Right renal pelvis (tissue), 4 donors: ENCODE measurements at places on chromosomes 3 and 15.

- DNase-seq: no peak
Measured at GRCh38 chr15:91609231-91609630, 244.3 kb upstream of the SLCO3A1 start.

- DNase-seq: no peak
Measured at GRCh38 chr3:139024968-139025367, 4.2 kb upstream of the PRR23B start.

- peak; percentile 42 for DNase-seq
Measured at GRCh38 chr3:130658678-130659077, 88.0 kb downstream of the PIK3R4 start.

- no peak for DNase-seq
Measured at GRCh38 chr15:83846847-83847246, 192.9 kb downstream of the ADAMTSL3 start.

GRCh38 chr3:85821130-85821756 lies 862.5 kb downstream of the CADM2 start:
- no peak for DNase-seq
